Memory B cell (primary cell): ENCODE measurements at places on chromosomes 1 and 21.

- no peak for DNase-seq
Measured at GRCh38 chr21:42176859-42177258, 42.1 kb upstream of the ABCG1 start.

DNA sequence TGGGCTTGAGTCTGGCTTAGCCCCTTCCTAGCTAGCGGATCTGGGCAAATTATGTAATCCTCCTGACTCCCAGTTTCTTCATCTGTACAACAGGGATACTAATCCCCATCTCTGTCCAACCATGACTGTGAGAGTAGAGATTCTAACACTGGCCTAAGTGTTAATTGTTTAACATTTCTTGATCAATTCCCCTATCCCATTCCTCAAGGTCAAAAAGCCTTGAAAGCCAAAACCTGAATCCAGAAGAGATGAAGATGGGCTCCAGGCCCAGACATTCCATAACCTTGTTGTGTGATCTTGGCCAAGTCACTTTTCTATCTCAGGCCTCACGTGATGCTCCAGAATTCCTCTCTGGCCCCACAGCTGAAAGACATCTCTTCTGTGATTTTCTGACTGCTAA lies 18.8 kb upstream of the PHLDA3 start:
- no peak for DNase-seq

DNA sequence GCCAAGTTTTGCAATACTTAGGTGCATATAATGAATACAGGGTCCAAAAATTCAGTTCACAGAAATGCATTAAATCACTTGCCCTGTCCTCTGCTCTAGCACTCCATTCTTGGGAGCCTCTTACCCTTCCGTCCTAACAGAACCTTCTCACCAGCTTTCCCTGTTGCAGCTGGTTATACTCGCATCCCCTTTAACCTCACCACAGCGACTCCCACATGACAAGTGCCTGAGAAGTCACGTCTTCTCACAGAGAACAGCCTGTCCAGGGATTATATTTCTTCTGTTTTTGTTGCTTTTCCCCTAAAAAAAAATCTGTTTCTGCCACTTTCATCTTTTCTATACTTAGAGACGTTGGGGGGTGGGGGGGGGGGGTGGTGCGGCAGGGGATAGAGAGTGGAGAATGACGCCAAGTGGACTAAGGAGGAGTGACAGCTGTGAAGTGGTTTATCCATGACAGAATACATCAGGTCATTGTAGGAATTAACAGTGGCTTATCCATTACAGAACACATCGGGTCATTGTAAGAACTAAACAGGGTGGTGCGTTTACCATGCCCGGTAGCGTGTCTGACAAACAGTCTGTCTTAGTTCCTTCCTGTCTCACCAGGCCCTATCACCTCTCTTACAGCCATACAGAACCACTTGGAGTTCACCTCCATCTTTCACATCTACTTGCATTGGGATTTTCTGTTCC lies 117.6 kb downstream of the UBE2U start:
- no peak for DNase-seq

- DNase-seq: peak; percentile 25
Measured at GRCh38 chr1:5991381-5992025, 722 bp downstream of the NPHP4 start.

DNA sequence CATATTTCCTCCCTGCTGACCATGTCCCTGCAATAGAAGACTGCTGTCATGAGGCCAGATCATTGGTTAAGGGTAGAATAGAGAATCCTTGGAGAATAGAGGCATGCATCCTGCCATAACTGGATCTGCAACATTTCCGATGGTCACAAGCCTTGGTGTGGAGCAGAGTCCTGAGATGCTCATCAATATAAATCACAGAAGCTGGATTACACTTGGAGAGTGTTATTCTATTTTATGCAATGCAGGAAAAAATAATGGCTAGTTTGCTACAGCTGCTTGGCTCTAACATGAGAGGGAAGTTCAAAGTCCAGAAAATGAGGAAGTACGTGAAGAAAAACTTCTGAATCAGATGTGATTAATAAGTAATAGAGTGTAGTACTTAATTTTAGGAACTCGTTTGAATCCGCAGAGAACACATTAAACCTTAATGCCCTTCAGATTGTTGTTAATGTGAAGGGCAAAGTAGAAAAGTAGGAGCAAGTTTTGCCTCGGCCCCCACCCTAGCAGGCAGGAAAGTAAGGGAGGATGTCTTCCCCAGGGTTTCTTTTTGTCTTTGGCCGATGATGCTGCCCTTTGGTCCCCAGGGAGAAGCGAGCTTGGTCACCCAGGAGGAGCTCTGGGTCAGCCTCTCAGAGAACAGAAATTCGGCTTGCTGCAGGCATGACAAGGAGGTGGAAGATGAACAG lies 59.5 kb downstream of the KCNK1 start:
- no peak for DNase-seq

GRCh38 chr1:172662464-172663109 lies 3.7 kb downstream of the FASLG start:
- DNase-seq: peak; percentile 32

DNA sequence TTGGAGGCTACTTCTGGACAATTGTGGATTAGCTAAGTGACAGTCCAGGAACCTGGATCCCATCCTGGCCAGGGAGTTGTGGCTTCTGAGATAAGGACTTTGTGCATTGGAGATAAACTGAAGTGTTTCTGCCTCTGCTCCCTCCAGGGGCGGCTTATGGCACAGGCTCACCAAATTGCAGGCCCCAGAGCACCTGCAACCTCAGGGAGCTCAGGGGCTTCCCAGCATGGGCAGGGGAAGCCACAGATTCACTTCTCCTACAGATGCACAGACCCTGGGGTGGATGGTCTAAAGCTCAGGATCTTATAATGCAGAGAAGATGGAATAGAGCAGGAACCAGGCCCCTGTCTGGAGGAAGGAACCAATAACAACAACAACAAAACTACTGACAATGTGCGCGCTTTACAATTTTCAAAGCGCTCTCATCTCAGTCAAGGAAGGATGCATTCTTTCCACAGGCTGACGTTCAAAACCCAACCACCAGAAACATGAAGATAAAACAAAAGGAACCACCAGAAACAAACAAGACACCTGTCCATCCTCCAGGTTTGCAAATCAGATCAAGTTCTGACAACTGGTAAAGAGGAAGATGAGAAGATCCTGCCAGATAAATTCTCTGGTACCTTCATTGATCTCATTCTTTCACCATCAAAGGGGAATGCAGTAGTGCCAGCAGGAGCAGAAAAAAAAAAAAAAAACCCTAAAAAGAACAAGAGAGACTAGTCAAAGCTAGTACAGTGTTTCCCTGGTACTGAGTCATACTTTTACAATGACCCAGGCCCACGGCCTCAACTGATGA lies 121.0 kb upstream of the IRF2BP2 start:
- peak; percentile 41 for DNase-seq

GRCh38 chr1:155126556-155127104 lies 1.0 kb upstream of the EFNA1 start:
- no peak for DNase-seq

GRCh38 chr1:200474633-200475032 lies 64.8 kb upstream of the ZNF281 start:
- DNase-seq: no peak

DNA sequence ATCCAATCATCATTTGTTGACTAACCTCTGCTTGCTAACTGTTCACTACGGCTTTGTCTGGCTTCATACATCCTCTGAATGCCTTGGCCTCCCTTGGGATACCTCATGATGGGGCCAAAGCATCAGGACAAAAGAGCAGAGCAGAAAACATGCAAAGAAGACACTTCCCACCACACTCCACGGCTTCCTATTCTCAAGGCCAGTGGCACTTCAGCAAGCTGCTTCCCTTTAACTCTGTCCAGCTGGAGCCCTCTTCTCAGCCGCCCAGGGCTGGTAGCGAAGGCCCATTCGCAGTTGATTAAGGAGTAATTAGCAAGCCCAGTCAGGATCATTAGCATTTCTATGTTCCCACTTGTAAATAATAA lies 224.3 kb upstream of the FGGY start:
- DNase-seq: no peak

DNA sequence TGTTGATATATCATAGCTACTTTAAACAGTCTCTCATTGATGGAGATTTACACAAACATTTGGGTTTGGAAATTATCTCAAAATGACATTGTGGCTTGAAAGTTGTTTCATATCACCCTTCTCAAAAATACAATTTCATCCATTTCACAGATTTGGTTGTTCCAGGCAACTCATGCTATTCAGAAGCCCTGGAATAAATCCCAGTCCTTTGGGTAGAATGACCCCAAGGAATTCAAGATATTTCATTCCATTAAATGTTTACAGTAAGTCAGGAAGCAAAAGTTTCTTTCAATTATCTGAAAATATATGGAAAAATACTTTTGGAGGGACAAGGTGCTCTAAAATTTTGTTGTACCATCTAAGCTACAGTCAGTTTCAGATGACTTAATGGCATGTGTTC lies 27.1 kb downstream of the MPZL1 start:
- DNase-seq: no peak

DNA sequence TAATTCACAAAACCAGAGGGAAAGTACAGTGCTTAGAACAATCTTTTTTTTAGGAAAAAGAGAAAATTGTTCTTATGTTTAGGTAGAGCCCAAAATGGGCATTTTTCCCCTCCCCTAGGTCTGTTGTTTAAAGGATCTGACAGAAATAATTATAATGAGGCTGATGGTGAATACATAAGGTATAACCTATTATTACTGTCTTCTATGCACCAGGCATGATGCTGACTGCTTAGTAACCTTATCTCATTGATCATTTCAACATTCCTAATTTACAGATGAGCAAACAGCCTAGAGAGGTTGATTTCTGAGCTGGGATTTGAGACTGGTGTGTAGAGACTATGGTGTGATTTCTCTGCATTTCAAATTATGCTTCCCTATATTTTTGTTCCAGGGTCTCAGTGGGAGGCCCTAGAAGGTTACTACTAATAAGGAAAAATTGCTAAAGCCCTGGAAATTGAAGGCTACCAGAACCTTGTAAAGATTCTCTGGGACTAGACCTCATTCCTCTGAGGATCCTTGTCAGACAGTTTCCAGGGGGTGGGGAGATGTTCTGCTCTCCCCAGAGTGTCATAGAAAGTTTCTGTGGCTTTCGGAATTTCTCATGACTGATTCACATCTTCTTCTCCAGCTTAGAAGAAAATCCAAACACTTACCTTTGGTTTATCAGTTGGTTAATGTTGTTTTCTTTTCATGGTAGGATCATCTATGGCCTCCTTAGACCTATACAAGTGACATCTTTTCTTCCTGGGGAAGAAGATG lies 44.9 kb downstream of the ROR1 start:
- DNase-seq: no peak

DNA sequence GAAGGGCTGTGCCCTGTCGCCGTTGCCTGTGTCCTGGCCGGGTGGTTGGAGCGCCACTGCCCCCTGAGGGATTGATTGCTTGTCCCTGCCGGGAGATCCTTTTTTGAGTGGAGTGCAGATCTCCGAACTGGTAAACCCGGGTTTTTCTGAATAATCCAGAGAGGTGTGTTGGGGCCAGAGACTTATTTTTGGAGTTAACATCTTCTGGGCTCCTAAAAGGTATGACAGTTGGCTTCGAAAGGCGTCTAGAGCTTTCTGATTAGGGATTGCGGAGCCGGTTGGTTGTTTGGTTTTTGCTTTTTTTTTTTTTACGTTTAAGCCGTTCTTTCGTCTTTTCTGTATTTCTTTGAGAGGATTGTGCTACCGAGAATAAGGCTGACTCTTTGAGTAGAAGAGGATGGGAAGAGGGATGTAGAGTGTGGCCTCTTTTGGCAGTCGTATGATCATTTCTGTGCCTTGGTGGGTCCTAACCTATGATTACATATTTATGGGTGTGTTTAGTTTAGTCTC lies 756 bp downstream of the RLF start:
- DNase-seq: peak; percentile 23

- no peak for DNase-seq
Measured at GRCh38 chr1:27598295-27598687, 5.7 kb downstream of the AHDC1 start.

GRCh38 chr1:11514366-11514765 lies 35.4 kb downstream of the DISP3 start:
- no peak for DNase-seq

- DNase-seq: no peak
Measured at GRCh38 chr1:38789498-38790169, 69.9 kb downstream of the RRAGC start.

- no peak for DNase-seq
Measured at GRCh38 chr1:44239961-44240371, 26.7 kb downstream of the DMAP1 start.

GRCh38 chr21:41622831-41623548 lies 115.0 kb upstream of the TMPRSS2 start:
- DNase-seq: no peak

DNA sequence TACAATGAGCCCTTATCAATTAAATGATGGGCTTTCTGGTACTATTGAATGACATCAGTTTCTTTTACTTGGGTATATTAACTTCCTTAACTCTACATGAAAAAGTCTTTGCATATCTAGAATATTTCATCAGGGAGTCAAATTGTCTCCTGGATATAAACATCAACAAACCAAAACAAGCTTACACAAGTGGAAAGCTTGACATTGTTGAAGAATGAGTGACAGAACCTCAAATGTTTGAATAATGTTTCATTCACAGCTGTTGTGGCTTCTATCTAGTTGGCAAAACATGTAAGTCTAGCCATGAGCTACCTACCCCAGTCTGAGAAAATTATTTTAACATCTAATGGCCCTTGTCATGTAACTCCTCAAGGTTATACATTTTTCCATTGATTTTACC lies 604.8 kb upstream of the ADAMTS5 start:
- DNase-seq: no peak

DNA sequence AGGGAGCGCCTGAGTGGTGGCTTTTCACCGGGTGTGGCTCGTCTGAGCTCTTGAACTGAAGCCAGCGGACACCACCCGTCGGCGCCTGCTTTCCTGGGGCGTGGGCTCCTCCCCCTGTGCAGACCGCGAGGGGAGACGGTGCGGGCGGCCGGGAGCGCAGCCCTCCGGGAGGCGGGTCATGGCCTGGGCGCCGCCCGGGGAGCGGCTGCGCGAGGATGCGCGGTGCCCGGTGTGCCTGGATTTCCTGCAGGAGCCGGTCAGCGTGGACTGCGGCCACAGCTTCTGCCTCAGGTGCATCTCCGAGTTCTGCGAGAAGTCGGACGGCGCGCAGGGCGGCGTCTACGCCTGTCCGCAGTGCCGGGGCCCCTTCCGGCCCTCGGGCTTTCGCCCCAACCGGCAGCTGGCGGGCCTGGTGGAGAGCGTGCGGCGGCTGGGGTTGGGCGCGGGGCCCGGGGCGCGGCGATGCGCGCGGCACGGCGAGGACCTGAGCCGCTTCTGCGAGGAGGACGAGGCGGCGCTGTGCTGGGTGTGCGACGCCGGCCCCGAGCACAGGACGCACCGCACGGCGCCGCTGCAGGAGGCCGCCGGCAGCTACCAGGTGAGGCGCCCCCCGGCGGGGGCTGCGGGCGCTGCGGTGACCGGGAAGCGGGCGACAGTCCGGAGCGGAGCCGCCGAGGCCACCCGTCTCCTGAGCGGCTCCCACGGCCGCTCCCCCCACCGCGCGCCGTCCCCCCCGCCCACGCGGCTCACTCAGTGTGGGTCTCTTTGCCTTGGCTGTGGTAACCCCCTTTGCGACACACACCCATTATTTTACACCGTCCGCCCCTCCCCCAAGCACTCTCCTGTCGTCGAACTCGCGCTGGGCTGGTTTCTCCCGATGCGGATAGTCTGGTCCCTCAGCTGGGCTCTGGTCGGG lies at the start of gene TRIM58:
TRIM58 (plus strand) TSS at position 119 of the 916 bp plus-strand sequence; CDS start at position 179, 60 bp downstream.
- DNase-seq: peak; percentile 34

- DNase-seq: no peak
Measured at GRCh38 chr1:221911714-221912113, 169.8 kb upstream of the DUSP10 start.

- DNase-seq: no peak
Measured at GRCh38 chr21:35222541-35222941, 173.4 kb upstream of the RUNX1 start.

- no peak for DNase-seq
Measured at GRCh38 chr1:58538821-58539220, 7.7 kb downstream of the OMA1 start.
